HCT116 (cell line): ENCODE measurements at places on chromosomes 4 and X. TPM values are rescaled to one million over a fixed set of nuclear protein-coding genes. Genes with fewer than 3 reads are reported as not detected.

Gene MAGEA11
- not detected for total RNA-seq

Gene OTC
- total RNA-seq = not detected

- DNase-seq = no peak
- no peak overlapping the region for H3K27ac ChIP-seq
- H3K27me3 ChIP-seq = no peaks in the 10 kb centered on the region
These were observed 8.0 kb downstream of the ARHGEF38 start for GRCh38 chr4:105560421-105560848.

- H3K4me3 ChIP-seq = no peak overlapping the region
- no peak overlapping the region for H3K27ac ChIP-seq
- no peaks in the 10 kb centered on the region for H3K4me1 ChIP-seq
- no peaks in the 10 kb centered on the region for H3K36me3 ChIP-seq
These were observed 49.2 kb upstream of the SCRG1 start for GRCh38 chr4:173448103-173448502.

- DNase-seq = no peak
- H3K27me3 ChIP-seq = no peaks in the 10 kb centered on the region
- H3K36me3 ChIP-seq = no peaks in the 10 kb centered on the region
- no peak overlapping the region for H3K4me3 ChIP-seq
- H3K27ac ChIP-seq = no peak overlapping the region
- H3K4me1 ChIP-seq = no peaks in the 10 kb centered on the region
These were observed 49.7 kb upstream of the ANKRD17 start for GRCh38 chr4:73308286-73308685.

DNA sequence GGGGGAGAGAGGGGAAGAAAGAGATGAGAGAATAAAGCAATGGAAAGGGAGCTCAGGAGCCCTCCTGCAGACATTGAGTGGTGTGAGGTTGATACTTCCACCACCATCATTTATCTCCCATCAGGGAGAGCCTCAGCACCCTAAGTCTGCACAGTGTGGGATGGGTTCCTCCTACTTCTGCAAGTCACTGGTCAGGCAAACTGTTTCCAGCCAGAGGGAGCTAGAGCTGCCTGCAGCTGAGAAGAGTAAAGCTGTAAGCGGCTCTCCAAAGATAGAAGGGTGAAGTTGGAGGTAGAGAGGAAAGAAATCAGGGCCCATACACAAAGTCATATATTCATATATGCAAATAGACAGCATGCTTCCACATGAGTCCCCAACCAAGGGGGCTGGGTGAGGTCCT is 21.9 kb upstream of the ZNF81 start:
- no peak overlapping the region for H3K27ac ChIP-seq
- no peaks in the 10 kb centered on the region for H3K27me3 ChIP-seq
- no peak overlapping the region for H3K4me3 ChIP-seq
- DNase-seq = no peak
